Activated naive CD4-positive, alpha-beta T cell (primary cell): ENCODE measurements at places on chromosomes 16 and 17.
A peak's percentile ranks its signal among the peaks of the same experiment; 100 is the strongest.

GRCh38 chr16:1078579-1079021 is 6.1 kb downstream of the SSTR5 start:
- no peak for DNase-seq

- DNase-seq = no peak
Measured at GRCh38 chr17:82399041-82399441, 19.1 kb upstream of the HEXD start.

- peak; percentile 36 for DNase-seq
Measured at GRCh38 chr16:57084257-57084770, 8.1 kb upstream of the CPNE2 start.

- no peak for DNase-seq
Measured at GRCh38 chr17:65953316-65954147, 238.4 kb downstream of the CEP112 start.

DNA sequence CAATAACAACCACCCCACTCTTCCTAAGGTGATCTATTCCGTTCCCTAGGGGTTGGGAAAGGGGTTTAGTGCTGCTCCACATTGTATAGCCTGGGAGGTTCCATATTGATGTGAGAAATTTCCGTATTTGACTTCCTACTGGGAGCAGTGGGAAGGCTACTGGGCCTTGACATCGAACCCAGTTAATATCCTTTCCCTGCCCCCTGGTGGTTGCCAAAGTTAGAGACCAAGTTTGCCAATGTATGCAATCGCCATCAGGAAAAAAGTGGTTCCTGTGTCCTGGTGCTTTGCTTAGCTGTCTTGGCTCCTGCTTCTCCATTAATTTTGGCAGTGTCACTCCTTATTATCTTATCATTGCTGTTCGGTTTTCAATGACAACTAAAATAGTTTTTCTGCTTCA is 914.9 kb downstream of the KCNJ2 start:
- no peak for DNase-seq

- DNase-seq = no peak
Measured at GRCh38 chr17:61314368-61315078, 85.1 kb upstream of the TBX2 start.

DNA sequence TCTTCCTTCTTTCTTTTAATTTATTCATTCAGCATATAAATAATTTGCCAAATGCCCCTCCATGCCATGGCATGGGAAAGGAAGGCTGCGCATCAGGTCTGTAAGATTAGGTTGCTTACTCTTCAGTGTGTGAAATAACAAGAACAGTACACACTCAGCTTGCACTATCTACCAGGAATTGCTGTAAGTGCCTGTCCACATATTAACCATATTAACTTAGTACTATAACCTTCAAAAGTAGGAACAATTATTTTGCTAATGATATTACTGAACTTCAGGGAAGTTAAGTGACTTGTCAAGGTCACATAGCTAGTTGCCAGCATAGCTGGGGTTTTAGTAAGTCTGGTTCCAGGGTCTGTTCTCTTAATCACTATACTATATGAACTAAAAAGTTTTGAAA is 89.2 kb upstream of the PMFBP1 start:
- no peak for DNase-seq

DNA sequence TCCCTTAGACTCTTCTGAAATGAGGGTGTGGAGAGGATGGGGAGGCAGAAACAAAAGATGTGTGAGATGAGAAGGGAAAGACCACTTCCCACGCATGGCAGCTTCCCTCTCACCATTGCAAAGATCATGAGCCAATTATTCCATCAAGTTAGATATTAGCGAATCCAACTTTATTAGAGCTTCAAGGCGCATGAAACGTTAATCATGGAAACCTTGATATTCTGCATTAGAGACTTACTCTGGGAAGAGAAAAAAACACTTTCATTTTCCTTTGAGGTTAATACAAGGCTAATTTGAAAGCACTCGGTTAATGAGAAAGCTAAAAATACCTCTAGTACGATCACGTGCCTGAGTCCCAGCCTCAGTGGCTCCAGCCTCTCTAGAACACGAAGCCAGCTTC is 220.6 kb upstream of the RPL38 start:
- no peak for DNase-seq

GRCh38 chr16:53080345-53081031 is 25.7 kb downstream of the CHD9 start:
- no peak for DNase-seq

GRCh38 chr17:29619251-29619650 is 3.5 kb downstream of the CORO6 start:
- DNase-seq = no peak

- DNase-seq = no peak
Measured at GRCh38 chr16:68802190-68802589, 41.1 kb upstream of the TANGO6 start.

- DNase-seq = no peak
Measured at GRCh38 chr17:67557052-67557845, 160.5 kb upstream of the NOL11 start.

GRCh38 chr17:21677126-21677910 is 15.0 kb upstream of the KCNJ18 start:
- DNase-seq = no peak

GRCh38 chr17:9174779-9175574 is 153.7 kb downstream of the NTN1 start:
- DNase-seq = no peak

DNA sequence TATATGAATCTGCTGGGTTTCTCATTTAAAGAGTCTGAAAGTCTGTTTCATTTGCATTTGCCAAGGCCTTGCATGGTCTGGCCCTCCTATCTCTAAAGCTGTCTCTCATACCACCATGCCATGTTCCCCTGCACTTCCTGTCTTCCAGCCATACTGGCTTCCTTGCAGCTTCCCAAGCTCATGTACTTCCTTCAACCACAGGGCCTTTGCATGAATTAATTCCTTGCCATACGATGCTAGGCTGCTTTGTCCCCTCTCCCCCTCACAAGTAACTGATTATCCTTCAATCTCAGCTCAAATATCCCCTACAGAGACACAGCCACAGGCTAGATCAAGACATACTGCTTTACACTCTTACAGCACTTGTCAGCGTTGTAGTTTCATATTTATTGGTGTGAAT is 5.8 kb downstream of the CRYM start:
- no peak for DNase-seq

DNA sequence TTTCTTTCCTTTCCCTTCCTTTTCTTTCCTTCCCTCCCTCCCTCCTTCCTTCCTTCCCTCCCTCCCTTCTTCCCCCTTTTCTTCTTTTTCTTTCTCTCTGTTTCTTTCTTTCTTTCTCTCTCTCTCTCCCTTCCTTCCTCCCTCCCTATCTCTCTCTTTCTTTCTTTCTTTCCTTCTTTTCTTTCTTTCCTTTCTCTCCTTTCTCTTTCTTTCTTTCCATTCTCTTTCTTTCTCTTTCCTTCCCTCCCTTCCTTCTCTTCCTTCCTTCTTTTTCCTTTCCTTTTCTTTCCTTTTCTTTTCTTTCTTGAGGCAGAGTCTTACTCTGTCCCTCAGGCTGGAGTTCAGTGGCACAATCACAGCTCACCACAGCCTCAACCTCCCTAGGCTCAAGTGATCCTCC is 31.0 kb downstream of the DEXI start:
- DNase-seq = no peak

GRCh38 chr16:89842471-89843408 is 14.5 kb downstream of the SPIRE2 start:
- no peak for DNase-seq

DNA sequence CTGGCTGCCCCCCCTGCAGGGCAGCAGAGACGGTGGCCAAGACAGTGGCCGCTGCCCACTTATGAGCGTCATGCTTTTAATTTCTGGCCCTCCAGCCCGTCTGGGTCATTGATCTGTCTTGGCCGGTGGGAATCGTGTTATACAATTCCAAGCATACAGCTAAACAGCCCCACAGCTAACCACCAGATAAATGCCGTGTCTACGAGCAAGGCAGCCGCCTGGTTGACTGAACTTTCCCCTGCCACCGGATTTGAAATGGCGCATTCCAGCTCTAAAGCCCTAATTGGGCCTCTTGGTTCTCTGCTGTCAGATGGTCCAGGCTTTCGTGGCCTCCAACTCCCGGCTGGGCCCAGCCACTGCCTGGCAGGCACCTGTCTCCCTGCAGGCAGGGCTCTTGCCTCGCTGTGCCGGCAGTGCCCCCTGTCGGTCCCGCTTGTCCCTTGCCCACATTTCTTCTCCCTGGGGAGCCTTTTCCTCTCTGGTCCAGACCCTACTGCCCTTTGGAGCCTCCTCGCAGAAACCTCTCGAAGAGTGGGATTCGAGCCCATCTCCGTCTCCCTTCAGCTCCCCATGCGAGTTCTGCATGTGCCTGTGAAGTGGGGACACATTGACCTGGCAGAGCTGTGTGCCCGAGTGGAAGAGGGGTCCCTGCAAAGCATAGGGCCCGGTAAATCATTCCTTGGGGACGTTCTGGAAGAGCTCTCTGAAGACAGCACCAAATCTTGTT is 1.8 kb upstream of the RBFOX3 start:
- no peak for DNase-seq

GRCh38 chr17:48830840-48831548 is at the start of gene CALCOCO2:
Gene CALCOCO2 (plus strand): TSS chr17:48831035. CDS start chr17:48841708, 10,673 bp downstream.
- DNase-seq = peak; percentile 47
